ENCODE measurements at places on chromosomes 7 and 10. TPM values are rescaled to one million over a fixed set of nuclear protein-coding genes. Genes with fewer than 3 reads are reported as not detected.

The STAG3 gene
- polyA plus RNA-seq: 8.6 TPM

The ASB10 gene
- polyA plus RNA-seq: not detected

The MORN4 gene
- 4.6 TPM for polyA plus RNA-seq

The AGMO gene
- polyA plus RNA-seq: not detected

The OR13A1 gene
- polyA plus RNA-seq: 0.15 TPM

The ANKRD26 gene
- polyA plus RNA-seq: 2.9 TPM

The SLC26A5 gene
- polyA plus RNA-seq: not detected

The PRPS1L1 gene
- not detected for polyA plus RNA-seq

The WNT8B gene
- 0.24 TPM for polyA plus RNA-seq

The PRTFDC1 gene
- 0.93 TPM for polyA plus RNA-seq

The KEL gene
- not detected for polyA plus RNA-seq

The GSTO2 gene
- 0.15 TPM for polyA plus RNA-seq

The DENND2A gene
- not detected for polyA plus RNA-seq

The SAMD9L gene
- polyA plus RNA-seq: 29.3 TPM

The PCLO gene
- polyA plus RNA-seq: not detected

The ZNF425 gene
- polyA plus RNA-seq: 1.0 TPM

The ADIRF gene
- not detected for polyA plus RNA-seq

The OR2A5 gene
- 0.05 TPM for polyA plus RNA-seq

The CACNB2 gene
- 0.17 TPM for polyA plus RNA-seq

The LIPJ gene
- polyA plus RNA-seq: not detected

The NPM3 gene
- polyA plus RNA-seq: 18.9 TPM

The GBX1 gene
- not detected for polyA plus RNA-seq

The DNA2 gene
- 0.51 TPM for polyA plus RNA-seq

The PPRC1 gene
- 6.2 TPM for polyA plus RNA-seq

The OLAH gene
- polyA plus RNA-seq: not detected

The SLC16A9 gene
- not detected for polyA plus RNA-seq

The PRKG1 gene
- not detected for polyA plus RNA-seq

The MBL2 gene
- polyA plus RNA-seq: not detected

The TET1 gene
- 1.8 TPM for polyA plus RNA-seq

The PNLIP gene
- polyA plus RNA-seq: not detected

The THAP5 gene
- 27.9 TPM for polyA plus RNA-seq

The GPR146 gene
- polyA plus RNA-seq: 3.8 TPM

The KCND2 gene
- polyA plus RNA-seq: not detected

The GSAP gene
- polyA plus RNA-seq: 6.5 TPM

The FFAR4 gene
- not detected for polyA plus RNA-seq

The INA gene
- polyA plus RNA-seq: not detected

The MRLN gene
- polyA plus RNA-seq: not detected

The JCAD gene
- polyA plus RNA-seq: not detected

The TAC1 gene
- not detected for polyA plus RNA-seq

The PDLIM1 gene
- polyA plus RNA-seq: 15.2 TPM

The PILRA gene
- 0.60 TPM for polyA plus RNA-seq

The TACC2 gene
- not detected for polyA plus RNA-seq

The AKR1C4 gene
- polyA plus RNA-seq: not detected

The GIMAP7 gene
- 821 TPM for polyA plus RNA-seq

The KLF14 gene
- polyA plus RNA-seq: not detected

The OR2A42 gene
- not detected for polyA plus RNA-seq

The ACBD7 gene
- not detected for polyA plus RNA-seq

The ANKRD7 gene
- polyA plus RNA-seq: 0.90 TPM

The RBP4 gene
- not detected for polyA plus RNA-seq

Measured in naive thymus-derived CD8-positive, alpha-beta T cell (primary cell).